K562 (cell line): ENCODE measurements at places on chromosomes 1 and 21. TPM values are rescaled to one million over a fixed set of nuclear protein-coding genes. Genes with fewer than 3 reads are reported as not detected.

Gene RNASEL
- polyA plus RNA-seq, result 5.1 and 5.6 TPM in 2 replicates

Gene NES
- polyA plus RNA-seq, result 2.5 and 4.2 TPM in 2 replicates

Gene TNNT2
- polyA plus RNA-seq, result not detected in 2 replicates

Gene TNFRSF9
- 0.08 TPM in 2 replicates for polyA plus RNA-seq

Gene SEMA4A
- 1.0 and 1.5 TPM in 2 replicates for polyA plus RNA-seq

Gene CAPN9
- not detected in 2 replicates for polyA plus RNA-seq

Gene EXTL1
- 0.09 and 0.16 TPM in 2 replicates for polyA plus RNA-seq

Gene ORC1
- 61.7 and 63.5 TPM in 2 replicates for polyA plus RNA-seq

Gene MNDA
- polyA plus RNA-seq, result not detected in 2 replicates

Gene CFHR1
- polyA plus RNA-seq, result not detected in 2 replicates

Gene ETV3L
- polyA plus RNA-seq, result not detected in 2 replicates

Gene SLC1A7
- not detected in 2 replicates for polyA plus RNA-seq

Gene COL11A1
- polyA plus RNA-seq, result not detected in 2 replicates

Gene CFHR3
- polyA plus RNA-seq, result 0.28 and 1.1 TPM in 2 replicates

Gene CLEC20A
- not detected in 2 replicates for polyA plus RNA-seq

Gene RPS6KA1
- 35.5 and 36.9 TPM in 2 replicates for polyA plus RNA-seq

Gene CD1E
- not detected in 2 replicates for polyA plus RNA-seq

Gene KLHDC7A
- 0.01 TPM in 1 of 2 replicates, not detected in the other for polyA plus RNA-seq

Gene CDCA8
- 74.1 and 81.7 TPM in 2 replicates for polyA plus RNA-seq

Gene RCSD1
- polyA plus RNA-seq, result 53.2 and 54.5 TPM in 2 replicates

Gene LDLRAD1
- polyA plus RNA-seq, result not detected in 2 replicates

Gene CD247
- 0.37 and 0.55 TPM in 2 replicates for polyA plus RNA-seq

Gene GNG5
- 138 and 179 TPM in 2 replicates for polyA plus RNA-seq

Gene SMYD3
- 183 and 202 TPM in 2 replicates for polyA plus RNA-seq

Gene MYOG
- not detected in 2 replicates for polyA plus RNA-seq

Gene TRABD2B
- not detected in 2 replicates for polyA plus RNA-seq

Gene TPM3
- polyA plus RNA-seq, result 496 and 604 TPM in 2 replicates

Gene FAM72A
- 33.5 and 40.7 TPM in 2 replicates for polyA plus RNA-seq

Gene OR2T3
- polyA plus RNA-seq, result not detected in 2 replicates

Gene C1orf87
- not detected in 2 replicates for polyA plus RNA-seq

Gene TINAGL1
- polyA plus RNA-seq, result 0.04 and 0.16 TPM in 2 replicates

Gene SPRR2F
- polyA plus RNA-seq, result 0.35 and 0.41 TPM in 2 replicates

Gene LCE3E
- polyA plus RNA-seq, result not detected in 2 replicates

Gene FCN3
- polyA plus RNA-seq, result not detected in 2 replicates
